ENCODE measurements at places on chromosomes 7 and 10.

- no peak for DNase-seq
Observed at GRCh38 chr7:83976302-83976701, 218.3 kb downstream of the SEMA3A start.

DNA sequence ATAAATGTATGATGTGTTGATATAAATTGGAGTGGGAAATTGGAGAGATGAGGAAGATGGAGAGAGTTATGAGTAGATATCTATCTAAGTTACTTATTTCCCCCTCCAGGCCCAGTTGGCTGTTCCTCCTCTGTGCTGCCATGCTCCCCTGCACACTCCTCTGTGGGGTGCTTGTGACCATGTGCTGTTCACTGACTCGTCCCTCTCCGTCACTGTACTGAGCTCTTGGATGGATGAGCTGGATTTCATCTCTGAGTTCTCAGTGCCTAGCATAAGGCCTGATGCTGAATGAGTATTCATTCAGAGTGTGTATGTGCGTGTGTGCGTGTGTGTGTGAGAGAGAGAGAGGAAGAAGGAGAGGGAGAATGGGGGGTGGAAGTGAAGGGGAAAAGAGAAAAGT lies 14.5 kb downstream of the OR9A2 start:
- no peak for DNase-seq

DNA sequence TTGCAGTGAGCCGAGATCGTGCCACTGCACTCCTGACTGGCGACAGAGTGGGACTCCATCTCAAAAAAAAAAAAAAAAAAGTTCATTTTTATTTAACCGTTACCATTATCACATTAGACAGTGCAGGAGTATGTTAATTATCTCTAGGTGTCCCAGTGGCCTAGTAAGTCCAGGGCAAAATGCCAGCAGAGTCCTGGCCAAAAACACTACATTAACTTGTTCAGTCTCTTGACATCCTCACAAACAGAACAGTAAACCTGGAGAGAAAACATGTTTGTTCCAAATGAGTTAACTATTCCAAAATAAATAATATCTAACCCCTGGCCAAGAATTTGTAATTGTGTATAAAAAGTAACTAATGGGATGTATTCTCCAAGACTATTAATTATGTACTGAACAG lies 43.2 kb downstream of the PTPRZ1 start:
- DNase-seq = no peak

GRCh38 chr7:40811666-40812065 lies 676.9 kb downstream of the SUGCT start:
- no peak for DNase-seq

GRCh38 chr7:124085179-124085578 lies 52.3 kb upstream of the TMEM229A start:
- no peak for DNase-seq

DNA sequence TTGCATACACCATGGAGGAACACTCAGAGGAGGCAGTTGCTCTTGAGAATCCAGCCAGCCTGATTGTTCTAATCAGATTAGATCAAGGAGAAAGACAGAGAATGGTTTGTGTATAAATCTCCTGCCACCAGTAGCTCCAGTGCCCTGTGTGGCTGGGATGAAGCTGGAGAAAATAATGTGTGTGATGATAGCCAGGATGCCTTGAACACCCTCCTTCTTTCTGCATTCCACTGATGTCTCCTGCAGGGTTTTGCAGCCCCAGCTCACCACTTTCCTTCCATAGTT lies 614.7 kb upstream of the FOXK1 start:
- no peak for DNase-seq

GRCh38 chr7:136877990-136878389 lies 9.5 kb downstream of the CHRM2 start:
- DNase-seq = no peak

GRCh38 chr7:100544386-100544785 lies 5.4 kb downstream of the AGFG2 start:
- no peak for DNase-seq

DNA sequence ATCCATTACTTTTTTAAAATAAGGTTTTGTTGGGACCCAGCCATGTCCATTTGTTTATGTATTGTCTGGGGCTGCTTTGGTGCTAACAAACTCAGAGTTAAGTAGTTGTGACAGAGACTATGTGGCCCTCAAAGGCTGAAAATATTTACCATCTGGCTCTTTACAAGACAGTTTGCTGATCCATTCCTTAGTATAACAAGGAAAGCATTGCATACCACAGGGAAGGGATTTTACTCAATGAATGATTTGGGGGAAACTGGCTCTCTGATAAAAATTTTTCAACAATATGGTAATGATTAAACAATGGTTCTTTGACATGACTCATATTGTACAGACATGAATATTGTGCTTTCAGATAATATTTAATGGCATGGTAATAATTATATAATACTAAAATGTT lies 738.1 kb downstream of the KCNMA1 start:
- DNase-seq = no peak
